SW 1271 (cell line): ENCODE measurements at places on chromosomes 11 and 22.

DNA sequence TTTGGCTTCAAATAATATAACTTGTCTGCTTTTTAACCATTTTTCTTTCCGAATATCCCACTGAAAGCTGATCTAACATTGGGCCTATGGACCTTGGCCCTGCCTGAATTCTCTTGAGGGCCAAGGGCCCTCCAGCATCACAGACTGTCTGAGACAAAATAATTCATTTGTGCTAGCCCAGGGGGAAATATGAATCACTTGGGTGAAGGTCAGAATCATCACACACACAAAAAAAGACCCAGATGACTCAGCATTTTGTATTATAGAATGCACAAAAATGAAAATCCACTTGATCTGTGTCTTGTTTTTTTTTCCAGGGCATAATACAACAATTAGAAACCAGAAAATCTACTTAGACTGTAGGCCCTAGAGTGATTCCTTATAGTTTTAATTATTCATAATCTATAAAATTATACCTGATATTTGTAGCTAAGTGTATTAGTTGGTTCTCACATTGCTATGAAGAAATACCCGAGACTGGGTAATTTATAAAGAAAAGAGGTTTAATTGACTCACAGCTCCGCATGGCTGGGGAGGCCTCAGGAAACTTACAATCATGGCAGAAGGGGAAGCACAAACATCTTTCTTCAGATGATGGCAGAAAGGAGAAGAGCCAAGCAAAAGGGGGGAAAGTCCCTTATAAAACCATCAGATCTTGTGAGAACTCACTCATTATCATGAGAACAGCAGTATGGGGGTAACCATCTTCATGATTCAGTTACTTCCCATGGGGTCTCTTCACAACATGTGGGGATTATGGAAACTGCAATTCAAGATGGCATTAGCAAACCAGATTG, 15.6 kb upstream of the RDX start:
- DNase-seq = no peak

GRCh38 chr11:116193321-116194131, 579.3 kb downstream of the BUD13 start:
- DNase-seq = no peak

DNA sequence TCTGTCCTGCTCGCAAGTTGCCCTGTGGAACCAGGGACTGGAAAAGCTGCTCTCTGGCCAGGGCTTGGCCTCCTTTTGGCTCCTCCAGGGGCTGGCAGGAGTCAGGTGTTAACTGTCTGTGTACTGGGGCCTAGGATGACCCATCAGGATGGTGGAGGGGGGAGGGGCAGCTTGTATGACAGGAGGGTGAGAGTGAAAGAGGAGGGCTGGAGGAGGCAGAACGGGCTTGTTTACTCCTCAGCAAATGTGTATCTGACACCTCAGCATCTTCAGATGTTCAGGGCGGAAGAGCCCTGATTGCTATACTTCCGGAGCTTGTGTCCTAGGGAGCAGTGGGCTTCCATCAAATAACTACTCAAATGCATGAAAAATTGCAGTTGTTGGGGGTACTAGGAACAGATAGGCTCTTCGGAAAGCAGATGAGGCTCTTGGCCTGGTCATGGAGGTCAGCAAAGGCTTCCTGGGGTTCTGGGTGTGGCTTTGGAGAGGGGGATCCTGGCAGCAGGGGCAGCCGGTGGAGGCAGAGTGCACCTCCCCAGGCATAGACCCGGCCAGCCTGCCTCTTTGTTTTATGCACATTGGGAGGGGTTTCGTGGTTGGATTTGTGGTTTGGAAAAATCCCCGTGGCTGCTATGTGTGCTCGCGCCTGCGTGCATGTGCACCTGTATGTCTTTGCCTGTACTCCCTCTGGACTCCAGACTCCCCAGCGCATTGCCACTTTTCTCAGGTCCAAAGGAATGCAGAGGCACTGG, 31.2 kb downstream of the CD82 start:
- DNase-seq = no peak

DNA sequence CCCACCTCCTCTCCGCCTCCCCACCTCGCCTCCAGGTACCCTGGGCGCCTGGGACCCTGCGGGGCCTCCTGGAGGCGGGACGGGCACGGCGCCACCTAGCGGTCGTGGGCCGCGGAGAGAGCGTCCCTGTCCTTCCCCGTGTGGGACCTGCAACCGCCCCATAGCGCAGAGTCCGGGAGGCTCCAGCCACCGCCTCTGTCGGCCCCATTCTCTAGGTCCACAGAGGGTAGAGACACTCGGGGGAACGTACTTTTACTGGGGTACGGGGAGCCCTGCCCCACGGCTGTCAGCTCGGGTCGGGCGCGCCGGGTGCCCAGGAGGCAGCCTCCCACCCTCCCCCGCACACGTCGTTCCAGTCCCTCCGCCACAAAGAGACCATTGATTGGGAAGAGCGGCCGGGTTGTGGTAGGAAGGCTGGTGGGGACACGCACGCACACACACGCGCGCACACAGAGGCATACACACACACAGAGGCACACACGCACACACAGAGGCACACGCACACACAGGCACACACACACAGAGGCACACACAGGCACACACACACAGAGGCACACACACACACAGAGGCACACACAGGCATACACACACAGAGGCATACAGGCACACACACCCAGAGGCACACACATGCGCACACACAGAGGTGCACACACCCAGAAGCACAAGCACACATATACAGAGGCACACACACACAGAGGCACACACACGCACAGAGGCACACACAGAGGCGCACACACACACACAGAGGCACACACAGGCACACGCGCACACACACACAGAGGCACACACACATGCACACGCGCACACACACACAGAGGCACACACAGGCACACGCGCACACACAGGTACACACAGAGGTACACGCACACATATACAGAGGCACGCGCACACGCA, 12.6 kb upstream of the NECTIN1 start:
- DNase-seq = no peak

- DNase-seq = no peak
These were observed 54.4 kb downstream of the TMEM135 start for GRCh38 chr11:87092159-87092558.

DNA sequence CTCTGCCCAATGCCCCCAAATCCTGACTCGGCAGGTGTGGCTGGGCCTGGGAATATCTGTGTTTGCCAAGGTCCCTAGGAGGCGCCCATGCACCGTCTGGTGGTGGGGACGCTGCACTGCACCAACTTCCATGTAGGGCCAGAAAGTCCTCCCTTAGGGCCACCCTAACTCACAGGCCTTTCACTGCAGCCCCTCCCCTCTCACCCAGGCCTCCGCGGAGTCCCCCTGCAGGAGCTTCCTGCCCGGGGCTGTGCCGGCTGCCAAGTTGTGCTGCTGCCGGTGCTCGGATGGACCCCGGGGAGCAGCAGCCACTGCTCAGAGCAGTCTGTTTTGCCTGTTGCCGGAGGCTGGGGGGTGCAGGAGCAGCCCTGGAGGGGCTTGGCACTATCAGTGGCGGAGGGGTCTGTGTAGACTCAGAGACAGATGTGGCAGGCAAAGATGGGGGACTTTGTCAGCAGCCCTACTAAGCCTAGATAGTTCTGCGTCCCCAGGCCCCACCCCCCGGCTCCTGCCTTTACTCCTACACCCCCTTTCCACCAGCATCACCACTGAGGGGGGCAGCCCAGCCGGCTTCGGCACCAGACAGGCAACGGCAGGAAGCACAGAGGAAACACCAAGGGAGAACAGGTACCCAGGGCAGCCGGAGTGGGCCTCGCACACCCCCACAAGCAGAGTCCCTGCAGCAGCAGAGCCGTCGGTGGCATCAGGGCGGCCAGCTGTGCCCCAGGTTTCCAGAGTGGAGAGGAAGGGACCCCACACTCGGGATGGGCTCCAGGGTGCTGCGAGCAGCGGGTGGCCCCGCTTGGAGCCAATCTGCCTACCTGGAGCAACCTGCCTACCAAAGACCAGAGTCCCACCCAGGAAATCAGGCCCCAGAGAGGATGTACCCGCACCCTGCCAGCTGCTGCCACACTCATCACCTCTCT, 124.3 kb downstream of the TRIM29 start:
- DNase-seq = no peak

GRCh38 chr11:31240340-31240904, 129.1 kb downstream of the DCDC1 start:
- DNase-seq = no peak

- DNase-seq = no peak
These were observed 2.3 kb upstream of the CRY2 start for GRCh38 chr11:45844822-45845578.

GRCh38 chr22:36369004-36369921, 18.5 kb downstream of the MYH9 start:
- no peak for DNase-seq

DNA sequence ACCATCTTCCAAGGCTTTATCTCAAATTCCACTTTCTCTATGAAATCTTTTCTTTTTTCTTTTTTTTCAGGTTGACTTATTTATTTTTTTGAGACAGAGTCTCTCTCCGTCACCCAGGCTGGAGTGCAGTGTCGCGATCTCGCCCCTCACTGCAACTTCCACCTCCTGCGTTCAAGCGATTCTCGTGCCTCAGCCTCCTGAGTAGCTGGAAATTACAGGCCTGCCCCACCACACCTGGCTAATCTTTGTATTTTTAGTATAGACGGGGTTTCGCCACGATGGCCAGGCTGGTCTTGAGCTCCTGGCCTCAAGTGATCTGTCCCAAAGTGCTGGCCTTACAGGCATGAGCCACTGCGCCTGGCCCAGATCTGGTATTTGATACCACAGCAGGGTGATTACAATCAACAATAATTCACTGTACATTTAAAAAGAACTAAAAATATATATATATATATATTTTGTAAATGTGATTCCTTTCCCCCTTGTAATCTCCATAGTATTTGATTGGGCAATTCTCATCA, 121.5 kb downstream of the MSANTD4 start:
- DNase-seq = no peak

DNA sequence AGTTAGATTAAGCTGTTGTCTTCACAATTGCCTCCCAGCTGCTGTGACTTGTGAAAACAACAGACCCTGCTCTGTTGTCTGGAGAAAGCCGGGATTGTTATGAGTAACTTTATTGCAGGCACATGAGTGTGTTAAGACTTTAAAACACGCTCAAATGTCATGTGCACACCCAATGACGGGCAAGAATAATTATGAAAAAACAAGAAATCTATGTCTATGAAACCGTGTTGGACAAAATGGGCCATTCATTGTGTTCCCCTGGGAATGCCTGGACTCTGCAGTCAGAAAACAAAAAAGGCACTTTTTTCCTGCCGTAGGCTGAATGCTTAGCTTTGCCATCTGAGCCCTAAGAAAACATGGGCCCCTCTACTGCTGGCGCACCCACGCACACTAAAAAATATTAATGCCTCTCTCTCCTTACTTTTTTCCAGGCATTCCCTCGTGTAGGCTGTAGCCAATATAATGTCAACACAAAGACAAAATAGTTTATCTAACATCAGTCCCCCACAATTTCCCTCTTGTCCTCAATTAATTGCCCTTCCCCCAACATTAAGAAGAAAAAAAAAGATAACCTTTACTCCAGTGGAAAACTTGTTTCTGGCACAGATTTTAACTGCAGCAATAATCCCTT, 207.9 kb downstream of the SOX6 start:
- no peak for DNase-seq

GRCh38 chr22:40258501-40258915, 80.8 kb downstream of the TNRC6B start:
- no peak for DNase-seq

GRCh38 chr11:46857666-46858065, 11.6 kb upstream of the CKAP5 start:
- DNase-seq = no peak

DNA sequence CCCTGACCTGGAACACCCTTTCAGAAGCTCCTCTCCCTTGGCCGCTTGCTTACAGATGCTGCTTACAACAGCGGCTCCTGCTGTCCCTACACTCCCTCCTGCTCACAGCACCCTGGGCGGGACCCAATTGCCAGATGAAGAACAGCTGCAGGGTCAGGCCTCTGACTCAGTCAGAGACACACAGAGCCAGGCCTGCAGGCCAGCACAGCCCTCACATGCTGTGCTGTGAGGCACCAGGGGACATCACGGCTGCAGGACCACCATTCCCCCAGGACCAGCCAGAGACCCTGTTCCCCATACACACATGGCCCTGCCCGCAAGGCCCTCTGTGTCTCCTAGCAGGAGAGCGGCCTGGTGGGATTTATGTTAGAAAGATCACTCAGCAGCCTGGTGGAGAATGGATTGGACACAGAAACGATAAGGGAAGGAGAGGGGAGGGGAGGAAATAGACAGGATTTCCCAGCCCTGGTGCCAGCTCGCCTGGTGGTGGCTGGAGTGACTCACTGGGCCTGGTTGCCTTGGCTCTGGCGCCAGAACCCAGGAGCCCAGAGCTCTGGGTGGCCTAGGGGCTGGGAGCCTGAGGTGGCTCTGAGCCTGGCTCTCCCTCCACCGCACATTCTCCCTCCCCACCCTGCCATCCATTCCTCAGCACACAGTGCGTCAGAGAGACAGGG, 6.7 kb downstream of the CAPN5 start:
- DNase-seq = peak; percentile 43

- DNase-seq = no peak
These were observed 24.2 kb downstream of the C22orf31 start for GRCh38 chr22:29037340-29037932.
